ENCODE measurements at places on chromosomes 2 and 18. TPM values are rescaled to one million over a fixed set of nuclear protein-coding genes. Genes with fewer than 3 reads are reported as not detected.

Gene KIAA2012
- not detected for total RNA-seq

- no peak for DNase-seq
- H3K4me3 ChIP-seq, result no peak overlapping the region
- H3K27ac ChIP-seq, result no peak overlapping the region
- H3K36me3 ChIP-seq, result no peaks in the 10 kb centered on the region
- peaks cover 2% of the 10 kb centered on the region for H3K27me3 ChIP-seq
- no peaks in the 10 kb centered on the region for H3K4me1 ChIP-seq
These were observed 13.4 kb downstream of the DOK1 start for GRCh38 chr2:74567881-74568280.

Gene AQP12B
- total RNA-seq, result not detected

Gene CCL20
- 3.7 TPM for total RNA-seq

GRCh38 chr2:74872389-74872836 lies 38.5 kb downstream of the HK2 start:
- H3K4me3 ChIP-seq, result no peak overlapping the region
- peaks cover 7% of the 10 kb centered on the region for H3K36me3 ChIP-seq
- H3K4me1 ChIP-seq, result peaks cover 4% of the 10 kb centered on the region
- no peak for DNase-seq

GRCh38 chr2:106096299-106097037 lies 97.6 kb downstream of the UXS1 start:
- H3K36me3 ChIP-seq, result peaks cover 42% of the 10 kb centered on the region
- H3K27ac ChIP-seq, result peak overlapping the region; percentile 90
- H3K4me1 ChIP-seq, result peaks cover 64% of the 10 kb centered on the region
- no peak for DNase-seq
- H3K27me3 ChIP-seq, result no peaks in the 10 kb centered on the region

DNA sequence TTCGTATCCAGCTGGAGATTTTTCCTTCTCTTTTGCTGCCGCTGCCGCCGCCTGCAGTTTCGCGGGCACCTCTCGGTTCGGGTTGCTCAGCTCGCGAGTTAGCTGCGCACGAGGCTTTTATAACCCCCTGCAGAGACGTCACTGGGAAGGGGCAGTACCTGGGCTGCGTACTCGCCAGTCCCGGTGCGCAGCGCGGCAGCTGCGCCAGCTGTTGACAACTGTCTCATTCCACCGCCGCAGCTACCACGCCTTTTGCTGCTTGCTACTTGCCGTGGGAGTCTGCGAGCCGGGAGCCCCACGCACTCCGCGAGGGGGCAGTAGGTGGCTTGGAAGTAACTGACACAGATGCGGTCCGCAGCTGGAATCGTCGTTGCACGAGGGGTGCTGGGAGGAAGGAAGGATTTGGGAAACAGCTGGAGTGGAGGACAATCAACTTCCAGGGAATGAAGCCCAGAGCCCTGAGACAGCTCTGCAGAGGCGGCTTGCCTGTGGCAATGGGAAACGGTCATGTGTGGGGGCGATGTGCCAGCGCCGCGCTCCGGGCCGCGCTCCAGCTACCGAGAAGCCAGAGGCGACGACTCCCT lies at the start of gene TACR1:
Gene TACR1, minus strand, starts transcription at position 93 of the 584 bp plus-strand sequence. CDS start 586 bp downstream, outside the sequence.
- no peak for DNase-seq
- H3K4me3 ChIP-seq, result no peak within 1 kb of the TSS
- no peaks in the 10 kb centered on the region for H3K36me3 ChIP-seq
- H3K27me3 ChIP-seq, result peaks cover 23% of the 10 kb centered on the region
- H3K27ac ChIP-seq, result no peak within 1 kb of the TSS
- peaks cover 5% of the 10 kb centered on the region for H3K4me1 ChIP-seq

DNA sequence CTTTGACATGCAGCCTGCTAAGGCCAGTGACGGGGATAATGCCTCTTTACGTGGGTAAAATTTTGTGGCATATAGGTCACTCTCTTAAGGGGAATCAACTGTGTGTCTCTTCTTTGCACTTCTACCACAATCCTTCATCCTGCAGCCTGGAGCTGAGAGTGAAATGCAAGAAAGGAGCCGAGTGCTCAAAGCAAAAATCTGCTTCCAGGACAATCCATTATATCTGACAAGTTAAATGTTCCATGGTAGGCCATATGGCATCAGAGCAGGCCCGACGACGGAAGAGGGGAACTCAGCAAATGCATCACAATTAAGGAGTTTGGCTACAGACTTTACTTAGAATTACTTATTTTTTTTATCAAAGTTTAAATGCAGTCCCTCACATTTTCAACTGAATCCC lies 171.2 kb downstream of the TCF4 start:
- no peak overlapping the region for H3K27ac ChIP-seq
- H3K27me3 ChIP-seq, result no peaks in the 10 kb centered on the region
- H3K4me1 ChIP-seq, result no peaks in the 10 kb centered on the region
- no peak overlapping the region for H3K4me3 ChIP-seq
- no peak for DNase-seq

GRCh38 chr2:173666171-173666888 lies 298.8 kb downstream of the SP3 start:
- no peak overlapping the region for H3K4me3 ChIP-seq
- DNase-seq, result no peak
- H3K36me3 ChIP-seq, result no peaks in the 10 kb centered on the region
- no peak overlapping the region for H3K27ac ChIP-seq
- peaks cover 3% of the 10 kb centered on the region for H3K27me3 ChIP-seq
- H3K4me1 ChIP-seq, result no peaks in the 10 kb centered on the region

- no peaks in the 10 kb centered on the region for H3K36me3 ChIP-seq
- H3K4me1 ChIP-seq, result no peaks in the 10 kb centered on the region
- H3K4me3 ChIP-seq, result no peak overlapping the region
- no peaks in the 10 kb centered on the region for H3K27me3 ChIP-seq
These were observed 185.5 kb downstream of the CCDC85A start for GRCh38 chr2:56369316-56369715.

Data from CD4-positive, CD25-positive, alpha-beta regulatory T cell (primary cell).